Right ventricle myocardium superior (tissue), 1 donor: ENCODE measurements at places on chromosomes 5 and 9.

- no peak for DNase-seq
Measured at GRCh38 chr9:76667521-76667957, 96.7 kb upstream of the PCA3 start.

- DNase-seq, result peak; percentile 74
Measured at GRCh38 chr9:38066914-38067858, 1.8 kb downstream of the SHB start.

DNA sequence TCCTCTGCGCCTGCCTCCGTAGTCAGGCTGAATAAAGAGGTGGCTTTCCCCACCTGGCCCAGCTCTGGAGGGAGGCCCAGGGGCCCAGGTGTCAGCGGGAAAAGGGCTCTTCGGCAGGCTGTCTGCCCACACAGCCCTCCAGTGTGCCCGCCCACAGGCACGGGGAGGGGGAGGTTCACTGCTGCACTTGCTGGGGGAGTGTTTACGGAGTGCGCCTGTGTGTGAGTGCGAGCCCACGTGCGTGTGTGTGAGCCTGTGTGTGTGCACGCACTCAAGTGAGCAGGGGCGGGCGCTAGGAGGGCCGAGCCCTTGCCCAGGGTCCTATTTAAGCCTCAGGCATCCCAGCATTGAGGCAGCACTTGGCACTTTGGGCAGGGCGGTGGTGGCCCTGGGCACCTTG is 10.9 kb downstream of the DNLZ start:
- DNase-seq, result no peak

GRCh38 chr5:62460578-62460983 is 48.0 kb downstream of the IPO11 start:
- no peak for DNase-seq

DNA sequence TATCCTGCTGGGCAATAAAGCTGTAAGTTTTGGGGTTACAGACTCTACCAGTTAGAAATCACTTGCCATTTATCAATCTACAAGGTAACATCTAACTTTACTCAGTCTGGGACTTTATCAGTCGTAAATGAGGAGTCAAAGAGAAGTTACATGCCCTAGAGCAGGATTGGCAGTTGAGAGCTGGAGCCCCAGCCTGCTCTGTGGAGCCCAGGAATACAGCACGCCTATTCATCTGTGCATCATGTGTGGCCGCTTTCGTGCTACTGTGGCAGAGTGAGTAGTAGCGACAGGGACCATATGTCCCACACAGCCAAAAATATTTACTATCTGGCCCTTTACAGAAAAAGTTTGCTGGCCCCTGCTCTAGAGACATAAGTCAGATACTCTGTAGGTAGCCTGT is 152.5 kb upstream of the NTRK2 start:
- DNase-seq, result no peak

- DNase-seq, result no peak
Measured at GRCh38 chr9:37719526-37719925, 34.1 kb upstream of the TRMT10B start.

DNA sequence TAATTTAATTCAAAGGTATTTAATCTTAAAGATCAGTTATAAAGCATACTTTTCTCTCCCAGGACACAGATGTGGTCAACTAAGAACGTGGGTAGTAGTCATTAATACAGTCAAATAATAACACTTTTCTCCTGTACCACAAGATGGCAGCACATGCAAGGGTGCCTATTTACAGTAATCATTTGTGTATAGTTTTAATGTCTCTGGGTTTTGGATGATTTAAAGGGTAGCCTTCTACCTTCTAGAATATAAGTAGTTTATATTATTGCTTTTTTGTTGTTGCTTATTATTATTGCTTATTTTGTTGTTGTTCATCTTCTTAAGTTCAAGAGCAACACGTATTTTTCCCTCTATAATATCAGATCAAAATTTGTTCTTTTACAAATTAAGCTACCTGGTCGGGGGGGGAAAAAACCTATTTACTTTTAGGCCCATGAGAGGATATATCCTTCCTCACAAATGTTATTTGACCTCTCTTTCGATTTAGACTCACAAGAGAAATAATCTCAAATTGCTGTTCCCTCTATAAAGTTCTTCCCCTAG is 59.6 kb upstream of the SLC27A6 start:
- DNase-seq, result no peak

- DNase-seq, result no peak
Measured at GRCh38 chr9:128788445-128788844, 1.4 kb downstream of the TBC1D13 start.
